ENCODE measurements at places on chromosomes 11 and 22.

GRCh38 chr11:101860696-101861427 is 53.9 kb upstream of the CEP126 start:
- peak; percentile 61 for DNase-seq

DNA sequence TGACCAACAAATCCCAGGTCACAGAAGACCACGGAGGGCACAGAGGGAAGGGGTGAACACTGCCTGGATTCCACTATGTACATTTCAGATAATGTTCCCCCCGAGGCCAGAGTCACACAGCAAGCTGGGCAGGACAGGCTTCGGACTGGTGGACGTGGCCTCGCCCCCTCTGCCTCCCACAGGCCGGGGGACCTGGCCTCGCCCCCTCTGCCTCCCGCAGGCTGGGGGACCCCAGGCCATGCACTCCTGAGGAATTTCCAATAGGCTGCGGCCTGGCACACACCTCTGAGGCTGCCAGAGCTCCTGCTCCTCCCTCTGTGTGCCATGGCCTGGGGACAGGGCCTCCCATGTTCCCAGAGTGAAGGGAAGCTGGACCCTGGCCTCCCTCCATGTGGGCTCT is 1352.8 kb downstream of the BRD1 start:
- no peak for DNase-seq

DNA sequence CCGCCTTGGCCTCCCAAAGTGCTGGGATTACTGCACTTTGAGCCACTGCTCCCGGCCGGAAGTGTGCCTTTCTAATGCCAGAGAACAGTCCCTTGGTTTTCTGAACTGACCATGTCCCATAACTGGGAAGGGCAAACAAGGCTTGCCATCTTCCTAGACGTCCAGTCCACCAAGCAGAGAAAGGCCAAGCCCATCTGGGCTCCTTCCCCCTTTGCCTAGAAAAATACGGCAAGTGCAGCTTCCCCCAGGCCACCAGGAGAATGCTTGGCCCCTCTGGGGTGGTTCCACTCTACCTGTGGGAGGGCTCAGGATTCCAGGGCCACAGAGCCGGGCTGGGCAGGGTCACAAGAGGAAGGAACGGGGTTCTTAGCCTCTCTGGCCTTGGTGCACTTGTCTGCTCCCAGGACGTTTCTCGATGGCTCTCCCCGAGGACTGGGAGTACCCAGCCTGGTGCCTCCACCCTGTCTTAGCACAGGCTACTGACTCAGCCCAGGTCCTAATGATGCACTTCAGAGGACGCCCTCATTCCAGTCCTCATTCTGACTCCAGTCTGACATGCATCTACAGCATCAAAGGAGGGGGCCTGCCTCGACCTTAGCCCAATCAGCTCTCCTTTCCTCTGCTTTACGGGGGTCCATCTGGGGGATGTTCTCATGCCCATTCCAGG is 1.2 kb downstream of the USP2 start:
- DNase-seq = peak; percentile 45

- no peak for DNase-seq
These were observed 25.5 kb downstream of the DKK3 start for GRCh38 chr11:11982975-11983374.

GRCh38 chr11:83044958-83045712 is 26.6 kb downstream of the RAB30 start:
- no peak for DNase-seq

DNA sequence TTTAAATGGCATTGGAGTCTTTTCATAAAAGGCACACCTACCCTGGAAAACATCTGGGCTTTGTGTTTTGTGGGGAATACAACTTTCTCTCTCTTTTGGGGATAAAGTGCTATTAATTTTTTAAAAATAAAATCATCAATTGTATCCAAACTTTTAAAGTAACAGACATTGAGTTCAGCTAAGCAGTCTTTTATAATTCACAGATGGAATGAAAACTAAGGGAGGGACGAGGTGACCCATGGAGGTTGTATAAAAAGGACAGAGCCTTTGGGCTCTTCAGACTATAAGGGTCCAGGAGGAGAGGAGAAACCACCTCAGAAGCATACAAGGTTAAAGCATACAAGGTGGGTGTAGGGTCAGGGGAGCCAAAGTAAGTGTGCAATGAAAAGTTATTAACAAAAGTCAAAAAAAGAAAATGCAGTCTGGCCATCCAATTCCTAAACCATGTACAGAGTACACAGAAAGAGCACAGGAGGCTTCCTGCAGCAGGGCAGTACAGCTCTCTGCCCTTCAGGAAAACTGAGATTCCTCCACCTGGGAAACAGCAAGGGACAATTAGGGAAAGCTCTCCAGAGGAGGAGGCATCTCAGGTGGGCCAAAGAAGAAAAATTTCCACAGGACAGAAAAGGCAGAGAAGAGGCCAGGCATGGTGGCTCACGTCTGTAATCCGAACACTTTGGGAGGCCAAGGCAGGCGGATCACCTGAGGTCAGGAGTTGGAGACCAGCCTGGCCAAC is 10.5 kb downstream of the KLHL22 start:
- no peak for DNase-seq

DNA sequence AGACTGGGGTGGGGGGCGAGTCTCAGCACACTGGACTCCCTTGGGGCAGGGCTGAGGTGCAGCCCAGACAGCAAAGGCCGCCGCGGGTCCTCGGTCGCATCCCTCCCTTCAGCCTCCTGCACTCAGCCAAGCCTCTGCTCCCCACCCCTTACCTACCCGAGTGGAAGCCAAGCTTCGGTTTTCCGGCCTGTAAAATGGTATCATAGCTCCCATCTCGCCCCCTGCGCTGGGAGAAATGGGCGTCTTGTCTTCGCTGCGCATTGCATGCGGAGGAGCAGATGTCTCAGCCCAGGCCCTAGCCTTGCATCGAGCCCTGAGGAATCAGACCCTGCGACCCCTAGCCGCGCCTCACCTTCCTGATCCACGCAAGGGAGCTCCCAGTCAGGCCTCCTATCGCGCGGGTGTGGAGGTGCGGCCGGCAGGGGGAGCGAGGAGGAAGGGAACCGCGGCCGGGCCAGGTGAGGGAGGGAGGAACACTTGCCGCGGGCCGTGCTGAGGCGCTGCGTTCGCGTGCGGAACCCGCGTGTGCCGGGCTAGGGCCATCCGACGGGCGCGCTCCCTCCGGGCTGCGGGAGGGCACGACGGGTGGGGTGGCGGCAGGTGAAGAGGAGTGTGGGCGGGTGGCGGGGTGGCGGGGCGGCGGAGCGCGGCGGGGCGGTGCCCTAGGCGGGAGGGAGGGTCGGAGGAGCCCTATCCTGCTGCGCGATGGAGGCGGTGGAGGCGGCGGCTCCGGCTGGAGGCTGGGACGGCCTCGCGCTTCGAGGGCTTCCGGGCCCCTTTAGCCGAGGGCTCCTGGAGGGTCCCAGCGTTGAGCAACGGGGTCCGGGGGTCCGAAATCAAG is 4.1 kb upstream of the TBX1 start:
- no peak for DNase-seq

All from OCI-M1 (cell line).